ENCODE measurements at places on chromosomes 7 and 10.
A peak's percentile ranks its signal among the peaks of the same experiment; 100 is the strongest.

- DNase-seq, result no peak
Observed at GRCh38 chr10:49356181-49356580, 39.7 kb downstream of the DRGX start.

GRCh38 chr7:19871102-19871501, 97.7 kb upstream of the TMEM196 start:
- DNase-seq, result no peak

GRCh38 chr7:100370746-100371145, 2.5 kb upstream of the PILRA start:
- DNase-seq, result no peak

DNA sequence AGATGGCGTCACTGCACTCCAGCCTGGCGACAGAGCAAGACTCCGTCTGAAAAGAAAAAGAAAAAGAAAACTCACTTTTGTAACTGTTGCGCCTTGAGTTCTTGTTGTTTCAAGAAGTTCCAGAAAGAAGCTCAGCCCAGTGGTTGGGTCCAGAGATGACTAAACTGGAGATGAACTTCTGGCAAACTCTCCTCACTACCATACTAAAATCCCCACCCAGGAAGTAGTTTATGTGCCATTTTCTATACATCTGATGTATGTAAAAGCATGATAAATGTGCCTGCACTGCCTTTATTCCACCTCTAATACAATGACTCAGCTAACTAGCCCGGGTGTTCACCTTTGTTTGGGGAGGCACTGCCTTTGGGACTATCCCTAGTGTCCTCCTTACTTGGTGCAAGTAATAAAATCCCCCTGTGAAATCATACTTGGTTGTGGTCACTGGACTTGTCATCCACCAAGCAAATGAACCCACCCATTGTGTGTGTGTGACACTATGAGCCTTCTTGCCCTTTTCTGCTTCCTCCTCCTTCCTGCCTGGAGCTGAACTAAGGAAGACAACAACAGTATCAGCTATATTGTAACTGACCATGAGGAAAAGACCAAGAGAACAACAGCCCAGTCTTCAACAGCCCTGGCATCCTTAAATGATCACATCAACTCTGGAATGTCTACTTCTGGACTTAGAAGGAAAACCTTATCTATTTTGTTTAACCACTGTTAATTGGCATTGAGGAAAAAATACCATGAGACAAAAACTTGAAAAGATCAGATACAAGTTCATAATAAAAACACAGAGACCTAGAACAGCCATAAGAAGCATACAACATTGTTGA, 33.6 kb downstream of the JMJD1C start:
- DNase-seq, result no peak

DNA sequence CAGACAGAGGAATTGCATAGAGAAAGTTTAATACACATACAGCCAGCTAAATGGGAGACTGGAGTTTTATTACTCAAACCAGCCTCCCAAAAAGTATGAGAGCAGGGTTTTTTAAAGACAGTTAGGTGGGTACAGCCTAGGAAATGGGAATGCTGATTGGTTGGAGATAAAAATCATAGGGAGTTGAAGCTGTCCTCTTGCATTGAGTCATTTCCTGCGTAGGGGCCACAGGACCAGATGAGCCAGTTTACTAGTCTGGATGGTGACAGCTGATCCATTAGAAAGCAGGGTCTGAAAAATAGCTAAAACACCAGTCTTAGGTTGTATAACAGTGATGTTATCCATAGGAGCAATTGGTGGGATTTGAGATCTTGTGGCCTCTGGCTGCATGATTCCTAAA, 76.1 kb upstream of the POM121L12 start:
- no peak for DNase-seq

- no peak for DNase-seq
Observed at GRCh38 chr10:123884351-123884906, 7.2 kb downstream of the CPXM2 start.

GRCh38 chr7:6338551-6339274, 66.3 kb upstream of the CYTH3 start:
- no peak for DNase-seq

- DNase-seq, result no peak
Observed at GRCh38 chr10:122381680-122382079, 7.2 kb downstream of the PLEKHA1 start.

- peak; percentile 36 for DNase-seq
Observed at GRCh38 chr7:15015545-15016314, 113.2 kb upstream of the DGKB start.

GRCh38 chr7:118478236-118478635, 253.7 kb downstream of the ANKRD7 start:
- no peak for DNase-seq

- DNase-seq, result no peak
Observed at GRCh38 chr10:69876931-69877330, 75.2 kb downstream of the COL13A1 start.

- DNase-seq, result no peak
Observed at GRCh38 chr7:131251371-131251770, 76.3 kb upstream of the MKLN1 start.

DNA sequence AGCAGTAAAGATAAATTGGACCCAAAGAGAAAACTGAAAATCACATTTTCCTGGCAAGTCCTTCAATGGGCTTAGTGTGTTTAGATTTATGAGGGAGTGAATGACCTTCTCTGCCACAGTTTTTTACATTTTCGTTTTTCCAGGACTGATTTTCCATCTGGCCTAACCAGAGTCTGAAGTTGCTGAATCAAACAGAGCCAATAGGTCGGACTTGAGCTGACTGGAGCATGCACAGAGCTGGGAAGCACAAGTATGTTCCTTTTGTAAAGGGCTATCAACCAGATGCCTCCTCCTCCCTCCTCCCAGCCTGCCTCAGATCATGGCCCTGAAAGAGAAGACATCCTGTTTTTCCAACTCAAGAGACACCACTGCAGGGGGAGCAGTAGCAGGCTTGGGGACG, 126.0 kb upstream of the ANKRD1 start:
- no peak for DNase-seq

GRCh38 chr10:76440426-76440825, 1009.0 kb downstream of the LRMDA start:
- DNase-seq, result no peak

- no peak for DNase-seq
Observed at GRCh38 chr10:61669161-61669725, 6.5 kb downstream of the CABCOCO1 start.

DNA sequence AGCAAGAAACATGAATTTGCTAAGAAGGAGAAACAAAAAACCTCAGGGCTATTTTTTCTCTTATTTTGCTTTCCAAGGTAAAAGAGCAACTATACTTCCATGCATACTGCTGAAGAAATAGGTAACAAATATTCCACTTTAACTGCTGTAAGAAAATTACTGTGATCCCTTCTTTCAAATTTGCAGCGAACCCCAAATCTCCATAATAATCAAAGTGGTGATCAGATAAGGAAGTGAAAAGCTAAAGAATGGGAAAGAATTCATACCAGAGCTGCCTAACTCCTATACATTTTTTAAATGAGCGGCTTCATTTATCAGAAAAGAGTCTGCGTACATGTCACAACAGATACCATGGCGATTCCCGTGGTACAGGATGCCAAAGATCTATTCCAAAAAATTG, 7.2 kb downstream of the SGCE start:
- DNase-seq, result no peak

GRCh38 chr7:134472572-134473244, 13.8 kb upstream of the AKR1B1 start:
- DNase-seq, result no peak

- no peak for DNase-seq
Observed at GRCh38 chr7:89966067-89966664, 188.1 kb upstream of the STEAP1 start.

GRCh38 chr7:36686499-36686898, 37.8 kb downstream of the AOAH start:
- no peak for DNase-seq

GRCh38 chr10:121244818-121245217, 353.4 kb downstream of the FGFR2 start:
- no peak for DNase-seq

GRCh38 chr10:100735337-100736143, 9.8 kb upstream of the PAX2 start:
- no peak for DNase-seq

DNA sequence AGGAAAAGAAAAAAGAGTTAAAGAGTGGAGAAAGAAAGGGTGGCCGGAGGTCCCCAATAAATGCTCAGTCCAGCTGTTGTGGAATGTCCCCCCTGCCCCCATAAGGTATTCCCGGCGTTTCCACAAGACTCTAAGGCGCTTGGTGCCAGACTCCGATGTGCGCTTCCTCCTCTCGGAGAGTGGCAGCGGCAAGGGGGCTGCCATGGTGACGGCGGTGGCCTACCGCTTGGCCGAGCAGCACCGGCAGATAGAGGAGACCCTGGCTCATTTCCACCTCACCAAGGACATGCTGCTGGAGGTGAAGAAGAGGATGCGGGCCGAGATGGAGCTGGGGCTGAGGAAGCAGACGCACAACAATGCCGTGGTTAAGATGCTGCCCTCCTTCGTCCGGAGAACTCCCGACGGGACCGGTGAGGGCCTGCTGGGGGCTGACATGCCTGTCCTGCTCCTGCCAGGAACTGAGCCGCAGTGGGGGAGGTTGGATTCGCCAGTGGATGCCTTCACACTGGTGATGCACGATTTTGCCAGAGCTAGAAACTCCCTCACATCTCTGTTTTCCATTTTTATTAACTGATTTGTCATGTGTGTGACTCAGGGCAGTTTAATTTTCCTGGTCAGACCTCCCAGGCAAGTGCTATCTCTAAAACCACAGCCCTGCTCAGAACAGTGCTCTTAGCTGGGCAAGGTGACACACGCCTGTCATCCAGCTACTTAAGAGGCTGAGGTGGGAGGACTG, 34.2 kb downstream of the TACR2 start:
- DNase-seq, result peak; percentile 32

DNA sequence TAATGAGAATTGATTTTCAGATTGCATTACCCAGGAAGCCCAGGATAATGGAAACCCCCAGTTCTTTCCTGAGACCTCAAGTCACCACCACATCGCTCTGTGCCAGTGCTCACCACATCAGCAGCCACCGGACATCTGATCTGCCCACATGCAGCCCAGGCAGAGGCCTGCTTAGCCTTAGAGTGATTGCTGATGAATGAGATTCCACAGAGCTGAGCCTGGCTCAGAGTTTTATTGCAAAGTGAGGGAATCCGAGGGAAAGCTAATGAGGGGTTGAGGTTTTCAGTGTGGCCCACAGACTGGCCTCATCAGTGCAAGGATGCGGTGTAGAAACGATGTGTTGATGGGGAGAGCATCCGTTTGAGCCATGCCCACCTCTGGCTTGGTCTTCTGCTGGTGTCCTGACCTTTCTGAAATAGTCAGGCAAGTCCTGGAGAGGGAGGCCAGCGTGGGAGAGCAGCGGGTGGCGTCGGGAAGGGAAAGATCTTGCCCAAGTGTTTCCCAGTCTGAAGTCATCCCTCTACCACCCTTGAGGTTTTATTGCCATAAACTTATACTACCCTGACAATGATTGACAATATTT, 120.3 kb downstream of the ITIH5 start:
- DNase-seq, result no peak

DNA sequence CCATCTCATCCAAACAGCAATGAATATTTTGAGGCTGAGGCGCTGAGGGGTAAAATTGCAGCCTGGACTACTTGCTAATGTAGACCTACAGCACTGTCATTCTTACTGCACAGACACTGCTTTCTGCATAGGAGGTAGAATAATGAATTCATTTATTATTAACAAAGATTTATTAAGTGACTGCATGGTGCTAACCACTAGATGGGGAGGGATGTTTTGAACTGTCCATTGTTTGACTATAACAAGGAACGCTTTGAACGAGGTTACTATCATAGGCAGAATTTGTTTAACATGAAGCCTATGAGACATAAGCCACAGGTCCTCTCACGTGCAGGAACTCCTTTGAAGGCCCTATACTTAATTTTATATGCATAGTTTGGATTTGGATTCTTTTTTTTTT, 143.8 kb downstream of the CFTR start:
- no peak for DNase-seq

DNA sequence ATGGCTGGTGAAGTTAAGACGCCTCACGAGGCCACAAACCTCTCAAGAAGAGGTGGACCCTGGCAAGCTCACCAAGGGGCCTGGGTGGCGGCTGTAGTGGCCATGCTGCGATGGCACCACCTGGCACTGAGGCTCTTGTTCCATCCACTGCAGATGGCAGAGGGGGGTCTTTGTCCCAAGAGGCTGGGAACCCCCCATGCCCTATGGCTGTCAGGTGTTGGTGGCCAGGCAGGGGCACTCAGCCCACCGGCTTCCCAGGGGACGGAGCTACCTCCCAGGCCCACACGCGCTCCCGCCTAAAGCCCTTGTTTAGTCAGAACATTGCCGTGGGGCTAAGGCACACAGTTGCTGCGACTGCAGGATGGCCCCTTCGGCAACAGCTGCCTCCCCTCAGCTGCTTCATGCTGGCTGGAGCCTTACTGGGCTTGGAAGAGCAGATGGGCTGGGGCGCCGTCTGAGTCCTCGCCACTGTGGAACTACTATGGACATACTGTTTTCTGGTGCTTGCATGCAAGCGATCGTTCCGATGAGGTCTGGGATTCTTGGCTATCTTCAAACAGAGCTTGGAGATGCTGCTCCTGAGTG, 46.8 kb downstream of the DPYSL4 start:
- no peak for DNase-seq

DNA sequence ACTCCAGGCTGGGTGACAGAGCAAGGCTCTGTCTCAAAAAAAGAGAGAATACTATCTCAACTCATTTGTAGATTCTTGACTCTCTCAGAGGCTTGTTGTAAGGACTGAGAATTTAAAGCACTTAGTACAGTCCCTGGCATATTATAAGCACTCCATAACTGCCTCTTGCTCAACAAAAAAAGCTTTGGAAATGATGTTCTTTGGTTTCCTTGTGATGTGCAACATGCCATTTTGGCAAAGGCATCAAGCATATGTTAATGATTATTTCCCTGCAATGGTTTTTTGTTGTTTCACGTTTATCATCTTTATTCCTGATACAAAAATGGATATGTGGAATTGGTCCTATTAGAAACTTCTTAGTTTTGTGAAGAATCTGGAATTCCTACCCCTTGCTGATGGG, 15.7 kb downstream of the NOLC1 start:
- peak; percentile 44 for DNase-seq

DNA sequence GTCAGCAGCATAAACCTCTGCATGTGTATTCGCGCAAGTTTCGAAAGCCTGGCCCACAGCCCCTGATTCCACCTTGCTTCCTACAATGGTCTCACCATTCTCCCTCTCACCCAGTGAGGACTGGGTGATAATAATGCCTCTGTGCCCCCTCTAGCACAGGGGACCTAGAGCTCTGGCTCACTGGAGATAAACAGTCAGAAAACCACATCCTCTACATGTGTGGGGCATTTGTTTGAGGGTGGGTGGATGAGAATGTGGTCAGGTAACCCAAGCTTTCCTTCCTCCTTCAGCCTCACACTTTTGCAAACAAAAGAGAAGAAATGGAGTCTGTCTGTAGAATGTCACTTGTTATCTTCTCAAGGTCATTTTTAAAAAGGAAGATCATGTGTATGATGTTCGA, 373.5 kb downstream of the KCNMA1 start:
- no peak for DNase-seq

GRCh38 chr7:86745013-86745745, 101.5 kb downstream of the GRM3 start:
- no peak for DNase-seq

GRCh38 chr10:75633568-75633967, 202.1 kb downstream of the LRMDA start:
- DNase-seq, result no peak

GRCh38 chr7:28708033-28708951, 249.8 kb downstream of the TRIL start:
- peak; percentile 42 for DNase-seq

GRCh38 chr7:103833401-103833800, 156.1 kb downstream of the RELN start:
- no peak for DNase-seq
